ENCODE measurements at places on chromosomes 6 and 20.

DNA sequence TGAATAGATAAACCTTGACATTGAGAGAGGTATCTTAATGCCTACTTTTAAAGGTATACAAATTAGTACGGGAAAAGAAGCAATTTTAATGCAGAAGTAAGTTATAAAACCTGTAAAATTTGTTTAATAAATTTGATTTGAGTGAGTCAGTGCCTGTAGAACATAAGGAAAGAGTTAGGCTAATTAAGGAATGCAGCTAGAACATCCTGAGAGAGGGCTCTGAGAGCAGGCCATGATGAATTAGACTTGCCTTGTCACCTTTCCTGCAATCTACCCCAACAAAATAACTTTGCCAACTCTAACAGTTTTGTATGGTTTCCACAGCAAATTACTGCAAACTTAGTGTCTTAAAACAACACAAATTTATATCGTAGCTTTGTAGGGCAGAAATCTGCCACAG, 700.8 kb downstream of the RFPL4B start:
- no peak for DNase-seq

DNA sequence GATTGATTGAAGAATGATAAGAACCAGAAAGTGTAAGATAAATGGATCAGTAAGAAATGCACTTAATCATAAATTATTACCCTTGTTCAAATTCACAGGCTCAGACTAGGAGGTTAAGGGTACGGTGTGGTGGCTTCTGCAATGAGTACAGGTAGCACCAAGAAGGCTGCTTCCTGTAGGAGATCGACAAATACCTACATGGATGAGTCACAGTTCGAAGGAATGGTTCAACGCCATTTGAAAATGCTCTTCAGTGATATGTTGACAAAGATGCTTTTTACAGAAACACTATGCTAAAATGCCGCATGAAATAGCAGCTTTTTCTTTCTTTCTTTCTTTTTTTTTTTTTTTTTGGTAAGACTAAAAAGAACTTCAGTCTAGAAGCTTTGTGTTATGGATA, 116.2 kb downstream of the DTNBP1 start:
- DNase-seq = no peak

DNA sequence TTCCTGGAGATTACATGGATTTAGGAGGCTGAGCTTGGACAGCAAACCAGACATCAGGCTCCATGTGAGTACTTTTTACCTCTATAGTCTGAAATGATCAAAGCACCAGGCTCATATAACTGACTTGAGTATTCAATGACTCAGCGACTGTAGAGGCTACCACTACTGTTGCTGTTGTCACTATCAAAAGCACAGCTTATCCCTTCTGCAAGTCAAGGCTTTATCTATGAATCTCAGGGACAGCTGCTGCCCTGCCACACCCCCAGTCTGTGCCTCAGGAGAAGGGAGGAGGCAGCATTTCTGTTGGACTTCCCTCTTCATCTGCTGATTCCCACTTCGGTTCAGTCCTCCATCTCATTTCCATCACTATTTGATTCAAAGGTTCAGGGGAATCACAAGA, 80.5 kb upstream of the CNR1 start:
- DNase-seq = no peak

DNA sequence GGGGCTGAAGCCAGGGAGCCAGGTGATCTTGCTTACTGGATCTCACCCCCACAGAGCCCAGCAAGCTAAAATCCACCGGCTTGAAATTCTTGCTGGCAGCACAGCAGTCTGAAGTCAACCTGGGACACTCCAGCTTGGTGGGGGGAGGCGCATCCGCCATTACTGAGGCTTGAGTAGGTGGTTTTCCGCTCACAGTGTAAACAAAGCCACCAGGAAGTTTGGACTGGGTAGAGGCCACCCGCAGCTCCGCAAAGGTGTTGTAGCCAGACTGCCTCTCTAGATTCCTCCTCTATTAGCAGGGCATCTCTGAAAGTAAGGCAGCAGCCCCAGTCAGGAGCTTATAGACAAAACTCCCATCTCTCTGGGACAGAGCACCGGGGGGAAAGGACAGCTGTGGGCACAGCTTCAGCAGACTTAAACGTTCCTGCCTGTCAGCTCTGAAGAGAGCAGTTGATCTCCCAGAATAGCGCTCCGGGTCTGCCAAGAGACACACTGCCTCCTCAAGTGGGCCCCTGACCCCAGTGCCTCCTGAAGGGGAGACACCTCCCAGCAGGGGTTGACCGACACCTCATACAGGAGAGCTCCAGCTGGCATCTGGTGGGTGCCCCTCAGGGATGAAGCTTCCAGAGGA, 206.3 kb upstream of the KHDRBS2 start:
- DNase-seq = no peak

DNA sequence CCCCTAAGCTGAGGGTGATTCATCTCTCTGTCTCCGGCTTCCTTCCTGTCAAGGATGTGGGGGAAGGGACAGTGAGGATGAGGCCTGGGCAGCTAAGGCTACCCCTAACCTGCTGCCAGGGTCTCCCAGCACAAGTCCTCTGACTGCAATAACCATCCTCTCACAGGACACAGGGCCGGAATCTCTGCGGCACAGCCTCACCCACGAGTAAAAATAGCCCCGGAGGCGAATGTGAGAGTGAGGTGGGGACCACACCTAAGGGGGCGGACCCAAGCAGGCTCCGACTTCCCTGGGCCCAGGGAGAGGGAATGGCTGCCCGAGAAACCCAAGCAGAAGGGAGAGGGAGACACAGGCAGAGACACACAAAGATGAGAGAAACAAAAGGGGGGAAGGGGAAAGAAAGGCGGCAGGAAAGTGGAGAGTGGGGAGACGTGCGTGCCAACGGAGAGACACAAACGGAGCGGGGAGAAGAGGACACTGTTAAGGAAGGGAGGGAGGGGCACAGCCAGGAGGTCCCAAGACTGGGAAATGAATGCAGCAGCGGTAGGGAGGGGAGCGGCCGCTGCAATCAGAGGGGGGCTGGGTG, 1.4 kb downstream of the CLIC1 start:
- peak; percentile 53 for DNase-seq

GRCh38 chr6:1763404-1763803, 153.7 kb downstream of the FOXC1 start:
- DNase-seq = no peak

GRCh38 chr20:21074605-21075336, 31.4 kb downstream of the LINC00237 start:
- no peak for DNase-seq

GRCh38 chr20:60262967-60263603, 304.9 kb downstream of the CDH26 start:
- peak; percentile 21 for DNase-seq

GRCh38 chr6:109793792-109794191, 102.7 kb downstream of the FIG4 start:
- peak; percentile 55 for DNase-seq

GRCh38 chr20:53945478-53945877, 124.9 kb downstream of the BCAS1 start:
- no peak for DNase-seq

GRCh38 chr6:169162752-169163407, 90.8 kb downstream of the THBS2 start:
- DNase-seq = peak; percentile 73

- no peak for DNase-seq
These were observed 133.6 kb downstream of the TFAP2B start for GRCh38 chr6:50952092-50952907.

DNA sequence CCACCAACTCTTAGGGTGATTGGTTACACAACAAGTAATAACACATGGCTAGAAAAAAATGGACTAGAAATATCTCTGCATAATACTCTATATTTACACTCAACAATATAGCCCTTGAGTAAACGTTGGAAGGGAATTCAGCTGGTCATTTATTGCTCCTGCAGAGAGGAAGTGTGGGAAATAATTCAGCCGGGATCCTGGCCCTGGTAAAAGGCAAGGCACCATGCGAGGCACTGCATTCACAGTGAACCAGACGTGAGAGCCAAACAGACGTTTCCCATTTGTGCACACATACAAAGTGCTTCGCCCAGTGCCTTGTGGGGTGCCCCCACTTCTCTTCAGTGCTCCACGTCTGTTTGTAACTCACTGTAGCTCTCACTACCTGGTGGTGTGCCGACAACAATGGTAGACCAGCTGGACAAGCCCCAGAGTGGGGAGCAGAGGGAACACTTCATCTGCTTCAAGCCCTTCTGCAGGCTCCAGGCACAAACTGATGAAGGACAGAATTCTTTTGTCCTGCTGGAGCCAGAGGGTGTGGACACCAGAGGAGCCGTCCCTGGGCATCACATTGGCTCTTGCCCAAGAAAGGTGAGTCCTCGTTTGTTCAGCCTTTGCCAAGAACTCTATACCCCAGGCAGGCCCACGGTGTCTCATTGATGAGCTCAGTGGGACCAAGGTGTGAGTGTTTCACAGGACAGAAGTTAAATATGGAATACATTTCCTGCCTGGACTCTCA, 18.8 kb downstream of the SYNDIG1 start:
- no peak for DNase-seq

GRCh38 chr6:109062767-109063352, 31.8 kb downstream of the SESN1 start:
- DNase-seq = no peak

- DNase-seq = no peak
These were observed 518.9 kb upstream of the JARID2 start for GRCh38 chr6:14726816-14727493.

GRCh38 chr6:155472886-155473285, 17.2 kb upstream of the NOX3 start:
- DNase-seq = no peak

DNA sequence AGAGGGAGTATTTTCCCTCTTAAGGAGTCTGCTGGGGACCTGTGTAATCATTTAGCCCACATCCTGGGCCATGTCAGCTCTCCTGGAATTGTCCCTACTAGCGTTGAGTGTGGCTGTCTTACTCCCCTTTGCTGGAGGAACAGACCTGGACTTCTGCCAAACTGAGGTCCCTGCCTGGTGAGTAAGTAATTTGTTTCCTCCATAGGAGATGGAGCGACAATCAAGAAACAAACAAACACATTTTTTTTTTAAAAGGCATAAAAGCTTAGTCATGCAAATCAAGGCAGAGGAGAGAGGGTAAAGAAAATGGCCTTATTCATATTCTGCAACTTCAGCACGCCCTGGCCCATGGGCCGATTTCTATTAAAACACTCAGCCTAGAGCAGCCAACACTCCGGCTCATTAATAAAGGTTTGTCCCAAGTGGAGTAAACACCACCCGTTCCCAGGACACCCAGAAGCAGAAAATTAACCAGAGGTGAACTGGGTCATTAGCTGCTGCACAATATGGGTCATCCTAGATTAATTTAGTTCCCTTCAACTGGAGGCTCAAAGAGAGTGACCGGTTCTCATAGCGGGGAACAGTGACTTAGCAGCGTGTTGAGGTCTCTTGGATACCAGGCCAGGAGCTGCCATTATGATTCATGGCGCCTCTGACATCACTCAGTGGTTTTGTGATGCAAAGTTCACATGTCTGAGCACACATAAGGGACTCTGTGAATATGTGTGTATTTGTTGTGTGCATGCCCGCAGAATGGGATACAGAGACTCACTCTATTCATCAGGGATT, 165.0 kb upstream of the SULF2 start:
- peak; percentile 20 for DNase-seq

DNA sequence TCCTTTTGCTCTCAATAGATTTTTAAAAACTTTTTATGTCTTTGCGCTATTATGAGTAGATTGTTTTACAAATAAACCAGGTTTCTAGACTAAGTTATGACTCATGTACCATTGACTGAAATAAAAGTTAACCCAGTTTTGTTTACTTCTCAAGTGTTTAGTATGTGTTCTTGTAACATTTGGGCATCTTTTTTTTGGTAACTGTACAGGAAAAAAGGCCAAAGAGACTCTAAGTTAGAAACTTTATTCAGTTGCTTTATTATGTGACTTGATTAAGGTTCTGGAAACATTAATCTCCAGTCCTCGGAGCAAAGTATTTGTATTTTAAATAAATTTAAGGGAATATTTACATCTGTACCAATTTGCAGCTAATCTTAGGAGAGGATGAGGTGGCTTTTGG, 2.9 kb downstream of the NKAIN2 start:
- no peak for DNase-seq

- DNase-seq = no peak
These were observed 6.4 kb downstream of the RPS12 start for GRCh38 chr6:132820629-132821381.

- DNase-seq = no peak
These were observed 6.0 kb upstream of the PTGIS start for GRCh38 chr20:49573900-49574416.

DNA sequence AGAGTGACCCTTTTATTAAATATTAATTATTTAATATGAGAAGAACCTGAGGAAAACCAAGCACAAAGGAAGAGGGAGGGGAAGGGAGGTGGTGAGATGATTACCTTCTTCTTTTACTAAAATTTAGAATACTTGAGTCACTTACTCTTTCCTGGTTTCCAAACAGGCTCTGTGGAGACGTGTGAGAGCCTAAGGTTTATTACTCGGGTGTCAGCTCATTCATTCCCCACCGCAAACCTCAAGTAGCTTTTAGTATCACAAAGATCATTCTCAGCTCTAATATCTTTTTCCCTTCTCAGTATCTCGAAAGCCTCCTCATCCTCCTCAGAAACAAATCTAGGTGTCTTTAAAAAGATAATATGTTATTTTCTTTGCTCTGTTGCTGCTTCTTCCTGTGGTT, 497.2 kb upstream of the JARID2 start:
- DNase-seq = no peak

DNA sequence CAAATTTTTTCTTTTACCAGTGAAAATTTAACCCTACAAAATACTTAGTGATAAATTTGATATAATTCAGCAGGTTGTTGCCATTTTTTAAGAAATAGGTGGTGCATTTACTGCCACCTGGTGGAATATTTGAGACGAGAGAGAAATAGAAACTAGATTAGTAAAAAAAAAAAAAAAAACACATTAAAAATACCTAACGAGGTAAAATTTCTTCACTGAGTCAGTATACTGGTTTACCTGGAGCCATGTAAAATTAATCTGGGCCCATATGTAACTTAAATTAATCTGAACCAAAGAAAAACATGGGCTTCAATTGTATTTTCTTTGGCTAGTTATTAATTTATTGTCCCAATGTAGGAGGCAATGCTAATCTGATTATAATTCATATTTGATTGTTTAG, 520.8 kb downstream of the EPM2A start:
- DNase-seq = no peak

GRCh38 chr20:46331611-46332361, 23.5 kb upstream of the CDH22 start:
- DNase-seq = no peak

- no peak for DNase-seq
These were observed 10.4 kb upstream of the TRAF3IP2 start for GRCh38 chr6:111615916-111616612.

DNA sequence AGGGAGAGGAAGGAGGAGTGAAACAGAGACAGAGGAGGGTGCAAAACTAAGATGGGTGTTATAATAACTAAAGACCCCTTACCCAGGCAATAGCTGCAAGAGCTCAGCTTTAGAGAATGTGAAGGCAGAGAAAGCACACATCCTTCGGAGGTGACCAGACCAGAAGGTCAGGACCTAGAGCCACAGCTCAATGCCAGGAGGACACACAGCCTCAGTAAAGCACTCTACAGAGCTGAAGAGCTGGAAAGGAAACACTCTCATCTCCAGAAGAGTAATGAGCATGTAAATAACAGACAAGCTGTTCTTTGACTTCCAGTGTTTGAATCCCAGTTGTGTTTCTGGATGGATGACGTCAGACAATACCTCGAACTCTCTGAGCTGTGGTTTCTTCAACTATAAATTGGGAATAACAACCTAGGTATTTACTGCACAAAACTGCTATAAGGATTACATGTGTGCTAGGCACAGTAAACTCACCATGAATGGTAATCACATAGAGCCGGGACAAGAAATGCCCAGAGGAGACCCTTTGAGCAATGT, 63.2 kb downstream of the MAP3K5 start:
- DNase-seq = no peak
